Omental fat pad (tissue), 4 donors: ENCODE measurements at places on chromosomes 2 and 18. TPM values are rescaled to one million over a fixed set of nuclear protein-coding genes. Genes with fewer than 3 reads are reported as not detected.

GRCh38 chr2:19706332-19706731, 195.5 kb downstream of the TTC32 start:
- no peak for DNase-seq

DNA sequence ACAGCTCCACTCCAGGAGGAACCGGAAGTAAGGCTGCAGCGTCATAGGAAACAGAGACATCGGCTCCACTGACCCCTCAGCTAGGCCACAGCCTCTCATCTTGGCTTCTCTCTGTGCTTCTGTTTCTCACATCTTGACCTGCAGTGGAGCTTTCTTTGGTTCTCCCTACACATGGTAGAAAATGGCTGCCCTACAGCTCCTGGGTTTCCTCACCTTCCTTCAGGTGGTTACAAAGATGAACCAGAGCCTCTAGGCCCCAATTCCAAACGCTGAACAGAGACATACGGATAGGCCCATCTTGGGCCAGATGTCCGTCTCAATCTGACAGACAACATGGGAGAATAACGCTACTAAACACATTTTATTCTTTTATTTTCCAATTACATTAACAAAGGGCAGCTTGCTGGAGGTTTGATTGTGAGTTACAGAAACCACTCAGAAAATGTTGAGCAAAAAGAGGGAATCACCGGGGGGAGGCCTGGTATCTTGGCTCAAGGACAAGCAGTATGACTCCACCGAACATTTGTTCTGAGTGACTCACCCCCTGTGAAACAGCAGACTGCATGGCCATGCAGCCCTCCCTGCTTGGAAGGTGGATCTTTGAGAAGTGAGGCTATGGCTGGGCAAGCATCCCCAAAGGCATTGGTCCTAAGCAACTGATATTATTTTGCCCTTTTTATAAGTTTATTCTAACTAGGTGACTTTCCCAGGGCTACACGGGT, 303.5 kb downstream of the CDCA7 start:
- DNase-seq, result no peak

- no peak for DNase-seq
Observed at GRCh38 chr2:124402274-124402673, 377.2 kb downstream of the CNTNAP5 start.

GRCh38 chr18:41706301-41706700, 248.7 kb upstream of the PIK3C3 start:
- DNase-seq, result no peak

BMP10 gene
- total RNA-seq, result not detected

MORN2 gene
- 14.3 TPM for total RNA-seq

ELOA2 gene
- total RNA-seq, result not detected

GRCh38 chr18:9731380-9731779, 23.3 kb downstream of the RAB31 start:
- DNase-seq, result no peak

POTEJ gene
- total RNA-seq, result not detected

DNA sequence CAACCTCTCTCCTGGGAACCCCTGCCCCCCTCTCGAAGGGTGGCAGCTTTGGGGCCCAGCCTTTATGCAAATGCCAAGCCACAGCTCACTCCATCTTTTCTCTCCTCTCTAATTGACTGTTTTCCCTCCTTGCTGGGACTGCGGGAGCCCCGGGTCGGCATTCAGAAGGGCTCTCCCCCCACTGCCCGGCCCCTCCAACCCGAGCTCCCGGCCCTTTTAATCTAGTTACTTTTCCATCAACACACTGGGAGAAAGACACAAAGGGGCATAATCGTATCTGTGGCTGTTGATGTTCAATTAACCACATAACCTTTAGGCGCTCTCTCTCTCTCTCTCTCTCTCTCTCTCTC, 95.4 kb downstream of the INHBB start:
- DNase-seq, result no peak

DNA sequence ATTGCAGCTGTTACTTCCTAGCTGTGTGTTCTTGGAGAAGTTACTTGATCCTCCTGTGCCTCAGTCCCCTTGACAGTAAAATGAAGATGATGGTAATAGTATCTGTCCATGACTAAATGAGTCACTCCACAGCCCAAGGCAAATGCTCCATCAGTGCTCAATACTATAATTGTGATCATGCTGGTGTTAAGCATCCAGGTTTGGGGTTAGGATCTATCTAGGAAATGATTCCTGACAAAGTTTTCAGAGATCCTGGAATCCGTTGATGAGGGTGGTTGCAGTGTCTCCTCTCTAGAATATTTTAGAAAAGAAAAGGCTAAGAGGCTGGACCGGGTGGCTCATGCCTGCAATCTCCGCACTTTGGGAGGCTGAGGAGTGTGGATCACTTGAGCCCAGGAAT, 2.7 kb upstream of the PRELID3A start:
- DNase-seq, result no peak

DNA sequence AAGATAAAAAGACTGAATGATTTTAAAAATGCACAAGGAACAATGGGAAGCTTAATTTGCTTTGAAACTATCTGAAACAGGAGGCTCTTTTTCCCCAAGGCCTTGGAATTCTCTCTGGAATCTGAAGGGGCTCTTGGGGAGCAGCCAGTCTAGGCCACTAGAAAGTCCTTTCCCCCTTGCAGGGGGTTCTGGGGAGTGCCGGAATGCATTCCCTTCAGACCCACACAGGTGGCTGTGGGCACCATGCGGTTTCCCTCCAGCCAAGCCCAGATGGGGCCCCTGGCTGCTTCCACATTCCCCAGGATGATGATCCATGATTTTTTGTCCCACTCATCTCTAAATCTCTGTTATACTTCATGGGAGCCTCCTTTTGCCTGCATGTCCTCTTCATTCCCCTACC, 10.7 kb downstream of the GPR45 start:
- no peak for DNase-seq

DNA sequence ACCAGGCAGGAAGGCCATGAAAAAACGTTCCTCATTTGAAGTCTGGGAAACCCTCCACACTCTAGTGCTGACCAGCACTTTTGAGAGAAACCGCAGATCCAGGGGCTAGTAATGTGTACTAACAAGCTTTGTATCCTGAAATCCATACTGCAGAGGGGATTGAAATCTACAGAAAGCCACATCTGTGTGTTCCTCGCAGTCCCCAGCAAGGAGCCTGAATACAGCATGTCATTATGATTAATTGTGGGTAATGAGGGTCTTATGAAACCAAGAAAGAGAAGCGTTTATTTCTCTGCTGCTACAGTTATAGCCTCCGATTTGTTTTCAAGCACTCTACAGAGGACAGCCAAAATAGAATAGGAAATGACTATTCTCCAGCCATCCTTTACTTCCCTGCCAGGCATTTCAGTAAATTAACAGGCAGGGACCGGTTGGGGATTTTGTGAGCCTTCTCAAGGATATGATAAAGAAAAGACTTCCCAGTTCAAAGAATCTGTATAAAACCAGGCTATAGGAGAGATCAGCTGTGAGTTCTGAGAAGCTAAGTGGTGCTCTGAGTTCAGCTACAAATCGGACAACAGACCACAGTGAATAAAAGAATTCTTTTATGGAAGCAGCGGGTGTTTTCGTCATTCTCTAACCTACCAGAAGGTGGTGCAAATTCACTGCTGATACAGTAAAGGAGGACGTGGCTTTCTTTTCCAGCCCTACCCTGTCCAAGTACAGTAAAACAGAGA, 133.4 kb downstream of the INSIG2 start:
- DNase-seq, result no peak

DNA sequence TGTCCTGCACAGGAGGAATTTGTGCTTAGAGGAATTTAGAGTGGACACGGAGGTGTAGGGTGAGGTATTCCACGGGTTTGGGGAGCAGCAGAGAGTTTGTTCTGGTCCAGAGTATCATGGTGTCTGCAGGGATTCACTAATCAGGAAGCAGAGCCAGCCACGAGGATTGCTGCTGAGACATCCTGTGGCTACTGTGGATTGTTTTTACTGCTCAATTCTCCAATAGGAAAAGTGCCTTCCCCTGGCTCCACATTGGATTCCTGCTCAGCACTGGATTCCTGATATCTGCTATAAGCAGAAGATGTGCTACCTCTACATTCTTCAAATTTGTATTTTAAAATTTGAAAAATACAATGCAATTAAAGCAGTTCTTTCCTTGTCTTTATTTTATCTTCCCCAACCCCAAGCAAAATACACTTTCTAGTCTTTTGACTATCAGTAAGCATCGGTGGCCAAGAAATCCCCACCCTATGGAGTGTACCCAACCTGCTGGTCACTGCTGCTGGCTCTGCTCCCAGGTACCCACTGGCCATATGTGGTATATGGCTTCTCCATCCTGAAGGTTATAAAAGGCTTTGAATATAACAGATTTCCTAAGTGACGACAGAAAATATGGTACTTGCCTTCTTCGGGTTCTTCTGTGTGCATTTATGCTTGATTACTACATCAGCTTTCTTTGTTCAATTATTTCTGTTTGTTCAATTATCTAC, 1403.0 kb upstream of the NXPH2 start:
- no peak for DNase-seq

GAL3ST2 gene
- 0.50 TPM for total RNA-seq

MC2R gene
- total RNA-seq, result not detected

DNA sequence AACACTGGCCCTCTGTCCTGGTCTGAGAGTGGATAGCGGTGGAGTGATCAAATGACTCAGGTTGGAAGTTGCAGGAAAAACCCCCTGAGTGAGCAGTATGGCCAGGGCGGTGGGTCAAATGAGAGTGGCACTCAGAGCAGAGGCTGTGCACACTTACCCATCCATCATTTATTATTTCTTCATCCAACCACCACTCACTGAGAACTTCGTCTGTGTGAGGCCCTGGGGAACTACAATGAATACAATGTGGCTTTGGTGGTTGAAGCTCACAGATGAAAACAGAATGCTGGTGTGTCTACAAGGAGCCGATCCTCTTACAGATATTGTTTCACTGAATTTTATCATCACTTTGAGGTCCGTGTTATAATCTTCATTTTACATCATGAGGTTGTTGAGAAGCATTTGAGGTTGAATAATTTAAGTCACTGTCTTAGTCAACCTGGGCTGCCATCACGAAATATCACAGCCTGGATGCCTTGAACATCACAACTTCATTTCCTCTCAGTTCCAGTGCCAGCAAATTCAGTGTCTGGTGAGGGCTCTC, 73.4 kb upstream of the ID2 start:
- no peak for DNase-seq

DNA sequence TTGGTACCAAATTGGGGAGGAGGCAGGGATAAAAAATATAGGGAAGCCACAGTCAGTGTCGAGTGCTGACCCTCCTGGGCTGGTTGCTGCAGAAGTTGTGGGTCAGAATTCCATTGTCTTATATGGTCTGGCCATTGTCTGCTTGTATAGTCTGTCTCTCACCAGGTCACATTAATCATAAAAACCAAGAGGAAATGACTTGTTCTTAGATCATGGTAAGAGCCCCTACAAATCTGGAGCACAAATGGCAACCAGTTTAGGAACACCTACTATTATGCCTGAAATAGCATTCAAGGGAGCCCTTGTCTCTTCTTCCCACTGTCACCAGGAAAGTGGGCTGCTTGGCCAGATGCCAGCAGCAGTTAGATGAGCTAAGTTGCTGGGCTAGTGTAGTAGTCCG, 119.7 kb upstream of the RMP24 start:
- no peak for DNase-seq

GRCh38 chr18:67260841-67261240, 255.7 kb downstream of the DSEL start:
- DNase-seq, result no peak

DNA sequence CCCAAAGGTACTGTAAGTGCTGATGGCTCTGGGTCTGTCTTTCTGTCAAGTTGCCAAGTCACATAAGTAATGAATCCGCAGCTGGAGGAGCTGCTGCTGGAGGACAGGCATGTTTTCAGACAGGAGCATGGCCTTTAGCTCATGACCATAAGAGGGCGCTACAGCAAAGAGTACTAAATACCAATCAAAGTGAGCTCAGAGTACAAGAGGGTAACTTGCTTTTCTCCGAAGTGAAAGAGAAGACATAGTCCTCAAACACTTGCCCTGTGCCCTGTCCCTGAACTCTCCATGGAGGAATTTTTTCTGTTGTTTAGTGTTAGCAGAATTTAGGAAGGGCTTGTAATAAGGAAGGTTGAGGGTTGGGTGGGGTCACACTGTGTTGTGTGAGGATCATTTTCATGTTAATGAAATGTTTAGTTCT, 58.0 kb upstream of the EML6 start:
- DNase-seq, result no peak
